ENCODE measurements at places on chromosomes 6 and 20.
A peak's percentile ranks its signal among the peaks of the same experiment; 100 is the strongest.

GRCh38 chr20:36040571-36040970 is 72.2 kb downstream of the CNBD2 start:
- DNase-seq, result no peak

DNA sequence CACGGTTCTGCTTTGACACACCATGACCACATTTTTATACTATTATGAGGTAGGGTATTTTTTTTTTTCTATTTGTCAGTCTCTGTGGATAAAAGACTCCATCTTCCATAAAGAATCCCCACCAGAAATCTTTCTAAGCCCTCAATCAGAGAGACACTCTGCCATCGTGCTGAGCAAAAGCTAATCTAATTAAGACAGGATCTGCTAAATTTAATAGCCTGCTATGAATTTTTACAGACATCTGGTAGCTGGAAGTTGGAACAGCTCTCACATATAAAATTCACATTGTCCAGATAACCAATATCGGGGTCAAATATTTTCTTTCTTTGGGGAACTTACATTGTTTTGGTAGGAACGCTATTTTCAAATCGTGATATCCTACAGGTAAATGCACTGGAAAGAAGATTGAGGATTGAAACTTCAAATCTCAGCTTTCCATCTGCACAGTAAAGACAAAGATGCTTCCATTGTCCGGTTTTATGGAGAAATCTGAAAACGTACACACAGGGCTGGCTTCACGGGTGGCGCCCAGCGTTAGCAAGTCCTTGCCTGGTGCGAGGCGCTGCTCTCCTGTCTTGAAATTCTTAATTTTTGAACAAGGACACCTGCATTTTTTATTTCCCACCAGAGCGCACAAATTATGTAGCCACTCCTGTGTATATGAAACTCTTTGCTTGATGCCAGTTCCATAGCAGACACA is 573.8 kb upstream of the NOX3 start:
- DNase-seq, result no peak

GRCh38 chr20:51514249-51514648 is 28.3 kb downstream of the NFATC2 start:
- no peak for DNase-seq

DNA sequence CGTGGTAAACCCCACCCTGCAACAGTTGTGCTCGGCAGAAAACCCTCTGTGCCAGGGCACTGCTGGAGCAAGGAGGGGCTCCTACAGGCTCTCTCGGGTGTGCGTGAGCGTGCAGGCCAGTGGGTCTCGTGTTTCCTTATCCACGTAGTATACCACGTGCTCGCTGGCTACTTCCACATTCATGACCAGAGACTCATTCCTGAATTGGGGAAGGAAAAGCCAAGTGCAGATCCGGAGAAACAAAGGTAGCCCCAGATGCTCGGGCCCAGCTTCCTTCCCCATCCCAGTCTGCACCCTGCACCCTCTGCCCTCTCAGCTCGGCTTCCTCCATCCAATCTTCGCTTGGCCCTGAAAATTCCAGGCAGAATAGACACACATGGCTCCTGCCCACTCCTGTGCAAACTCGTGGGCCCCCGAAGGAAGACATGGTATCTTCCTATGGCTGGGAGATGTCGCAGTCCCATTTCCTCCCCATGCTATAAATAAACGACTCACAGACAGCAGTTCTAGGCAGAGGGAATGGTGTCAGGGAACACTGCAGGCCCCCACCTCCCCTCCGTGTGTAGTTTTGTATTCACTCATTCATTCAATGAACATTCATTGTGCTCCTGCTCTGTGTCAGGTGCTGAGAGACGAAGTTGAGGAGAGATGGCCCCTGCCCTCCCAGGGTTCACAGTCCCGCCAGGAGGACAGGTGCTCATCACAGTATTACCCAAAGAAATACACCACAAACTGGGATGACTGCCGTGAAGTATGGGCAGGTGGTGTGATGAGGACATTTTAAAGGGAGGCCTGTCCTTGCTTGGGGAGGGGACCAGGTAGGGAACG is 29.6 kb downstream of the NPEPL1 start:
- no peak for DNase-seq

GRCh38 chr20:53974785-53975555 is 95.4 kb downstream of the BCAS1 start:
- DNase-seq, result no peak

- DNase-seq, result no peak
These were observed 109.6 kb upstream of the FRMD1 start for GRCh38 chr6:168188369-168189199.

DNA sequence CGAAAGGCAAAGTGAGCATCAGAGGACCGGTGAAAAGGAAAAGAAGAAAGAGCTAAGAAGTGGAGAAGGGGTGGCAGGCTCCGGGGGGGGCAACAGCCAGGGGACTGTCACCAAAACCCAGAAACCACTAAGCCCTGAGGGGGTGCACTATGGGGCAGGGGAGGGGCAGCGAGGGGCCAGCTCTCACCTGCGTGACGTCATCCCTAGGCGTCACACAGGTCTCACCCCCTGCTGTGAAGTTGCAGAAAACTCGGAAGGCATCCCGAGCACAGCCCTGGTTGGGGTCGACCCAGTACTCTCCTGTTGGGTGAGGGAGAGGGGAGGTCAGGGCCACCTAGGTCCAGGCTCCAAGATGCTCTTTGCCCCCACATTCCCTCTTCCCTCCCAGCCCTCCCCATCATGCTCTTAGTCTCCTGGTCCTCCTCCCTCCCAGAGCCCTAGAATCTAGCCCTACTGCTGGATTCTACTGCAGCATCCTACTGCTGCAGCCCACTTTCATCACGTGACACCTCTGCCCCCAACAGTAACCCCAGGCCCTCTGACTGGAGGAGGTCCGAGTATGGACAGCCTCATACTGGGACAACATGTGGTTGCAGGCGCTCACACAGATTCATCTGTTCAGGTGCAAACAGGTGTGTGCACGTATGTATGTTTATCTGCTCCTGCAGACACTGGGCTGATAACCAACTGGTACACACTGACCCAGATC is 27.4 kb downstream of the COL11A2 start:
- DNase-seq, result no peak

DNA sequence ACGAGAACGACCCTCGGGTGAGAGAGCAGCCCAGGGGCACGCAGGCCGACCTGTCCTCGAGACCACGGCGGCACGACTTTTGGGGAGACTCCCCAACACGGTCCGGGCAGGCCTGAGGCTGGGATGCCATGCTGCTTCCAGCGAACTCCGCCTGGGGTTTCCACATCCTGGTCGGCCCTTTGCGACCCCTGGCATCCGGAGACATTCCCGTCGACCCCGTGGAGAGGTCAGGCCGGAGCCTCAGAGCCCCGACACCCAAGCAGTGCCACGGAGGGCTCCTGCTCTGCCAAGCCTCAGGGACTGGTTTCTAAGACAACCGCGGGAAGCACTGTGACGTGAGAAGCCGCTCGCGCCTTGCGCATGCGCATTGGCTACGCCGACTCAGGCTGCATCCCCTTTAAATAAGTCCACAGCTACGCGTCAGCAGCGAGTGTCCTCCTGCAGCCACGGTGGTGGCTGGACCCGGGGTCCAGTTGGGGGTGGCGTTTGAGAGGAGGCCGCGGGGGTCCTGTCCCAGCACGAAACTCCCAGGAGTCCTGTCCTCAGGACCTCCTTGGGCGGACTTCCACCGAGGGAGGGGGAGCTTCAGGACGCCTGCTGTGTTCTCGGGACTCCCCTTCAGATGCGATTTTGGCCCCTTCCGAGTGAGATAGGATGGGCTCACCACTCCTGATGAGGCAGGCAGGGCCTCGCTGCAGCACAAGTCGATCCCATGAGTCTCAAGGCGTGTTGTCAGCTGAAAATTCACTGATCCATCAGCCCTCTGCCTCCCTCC is 1089.3 kb upstream of the DEFB115 start:
- DNase-seq, result no peak

DNA sequence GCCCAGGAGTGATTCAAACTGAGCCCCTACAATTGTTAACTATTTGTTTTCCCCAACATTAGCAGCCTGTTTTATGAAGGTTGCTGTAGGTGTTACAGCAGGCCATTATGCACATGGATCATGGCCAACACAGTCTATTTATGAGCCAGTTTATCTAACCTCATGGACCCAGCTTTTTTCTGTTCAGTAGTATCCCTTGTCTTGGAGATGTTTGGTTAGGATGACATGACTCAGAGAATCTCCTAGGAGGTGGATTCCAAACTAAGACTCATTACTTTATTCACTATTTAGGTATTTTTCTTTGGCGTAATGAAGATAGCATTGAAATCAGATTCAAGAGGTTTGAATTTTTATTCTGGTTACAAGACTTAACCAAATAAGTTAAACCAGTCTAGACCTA is 62.8 kb upstream of the TFB1M start:
- DNase-seq, result peak; percentile 72

DNA sequence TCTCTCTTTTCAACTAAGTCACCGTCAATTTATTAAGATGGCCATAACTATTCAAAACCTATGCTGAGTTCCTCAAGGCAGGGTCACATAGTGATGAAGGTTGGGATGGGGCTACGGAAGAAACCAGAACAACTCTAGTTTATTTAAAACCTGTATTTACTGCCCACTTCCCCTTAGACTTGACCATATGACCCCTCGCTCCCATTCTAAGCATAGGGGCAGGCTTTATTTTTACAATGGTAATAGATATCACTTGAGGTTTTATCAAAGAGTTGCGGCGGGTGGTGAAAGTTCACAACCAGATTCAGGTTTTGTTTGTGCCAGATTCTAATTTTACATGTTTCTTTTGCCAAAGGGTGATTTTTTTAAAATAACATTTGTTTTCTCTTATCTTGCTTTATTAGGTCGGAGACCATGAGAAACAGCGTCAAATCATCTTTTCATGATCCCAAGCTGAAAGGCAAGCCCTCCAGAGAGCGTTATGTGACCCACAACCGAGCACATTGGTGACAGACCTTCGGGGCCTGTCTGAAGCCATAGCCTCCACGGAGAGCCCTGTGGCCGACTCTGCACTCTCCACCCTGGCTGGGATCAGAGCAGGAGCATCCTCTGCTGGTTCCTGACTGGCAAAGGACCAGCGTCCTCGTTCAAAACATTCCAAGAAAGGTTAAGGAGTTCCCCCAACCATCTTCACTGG is 5.5 kb downstream of the EDN1 start:
- no peak for DNase-seq

DNA sequence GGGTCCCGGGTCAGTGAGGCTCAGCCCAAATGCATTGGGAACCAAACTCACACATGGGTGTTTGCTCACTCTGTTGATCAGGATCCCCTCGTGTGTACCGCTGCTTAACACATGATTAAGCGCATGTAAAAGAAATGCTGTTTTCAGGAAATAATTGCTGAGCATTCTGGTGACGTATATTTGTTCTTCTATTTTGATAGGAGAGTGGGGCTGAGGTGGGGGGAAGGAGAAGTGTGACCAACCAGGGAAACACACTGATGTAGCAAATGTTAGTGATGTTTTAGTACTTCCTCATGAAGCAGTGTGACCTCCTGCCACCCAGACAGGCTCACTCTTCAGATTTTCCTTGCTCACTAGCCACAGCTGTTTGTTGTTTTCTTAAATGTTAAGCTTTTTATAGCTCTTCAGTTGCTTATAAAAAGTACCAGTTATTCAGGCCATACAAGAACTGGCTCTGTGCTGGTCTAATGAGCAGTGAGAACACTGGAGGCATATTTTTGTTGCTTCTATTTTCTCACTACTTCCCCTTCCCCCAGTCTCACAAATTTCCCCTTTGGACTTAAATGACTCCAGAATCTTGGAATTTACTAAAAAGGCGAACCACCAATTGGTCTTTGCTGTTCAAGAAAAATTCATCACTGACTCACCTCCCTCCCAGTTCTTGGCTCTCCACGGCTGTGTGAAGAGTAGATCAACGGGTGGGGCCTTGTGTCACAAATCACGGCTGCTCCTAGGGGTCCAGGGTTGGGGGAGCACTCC is 79.2 kb upstream of the BACH2 start:
- peak; percentile 81 for DNase-seq

GRCh38 chr6:138502546-138502945 is 3.3 kb upstream of the NHSL1 start:
- DNase-seq, result no peak

GRCh38 chr6:1604158-1605003 is 5.3 kb upstream of the FOXC1 start:
- no peak for DNase-seq

GRCh38 chr6:18306977-18307376 is 42.6 kb upstream of the DEK start:
- peak; percentile 62 for DNase-seq

DNA sequence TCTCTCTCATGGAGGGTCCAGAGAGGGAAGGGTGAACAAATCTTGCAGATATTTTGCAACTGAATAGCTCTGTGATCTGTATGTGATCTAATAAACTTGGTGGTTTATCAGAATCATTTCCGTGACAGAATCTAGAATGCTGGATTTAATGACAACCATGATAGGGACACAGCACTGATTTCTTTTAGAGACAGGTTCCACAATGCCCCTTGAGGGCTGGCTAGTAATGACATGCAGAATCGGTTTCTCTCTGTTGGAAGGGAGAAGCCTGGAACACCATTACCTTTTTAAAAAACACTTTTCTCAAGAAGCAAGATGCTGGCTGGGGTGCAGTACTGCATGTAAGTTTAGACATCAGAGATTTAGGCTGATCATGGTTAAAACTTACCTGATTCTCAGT is 313.4 kb downstream of the CDH26 start:
- DNase-seq, result no peak

GRCh38 chr6:30480536-30481156 is 8.7 kb upstream of the HLA-E start:
- DNase-seq, result no peak

- DNase-seq, result no peak
These were observed 34.0 kb upstream of the BMP6 start for GRCh38 chr6:7691675-7692452.

DNA sequence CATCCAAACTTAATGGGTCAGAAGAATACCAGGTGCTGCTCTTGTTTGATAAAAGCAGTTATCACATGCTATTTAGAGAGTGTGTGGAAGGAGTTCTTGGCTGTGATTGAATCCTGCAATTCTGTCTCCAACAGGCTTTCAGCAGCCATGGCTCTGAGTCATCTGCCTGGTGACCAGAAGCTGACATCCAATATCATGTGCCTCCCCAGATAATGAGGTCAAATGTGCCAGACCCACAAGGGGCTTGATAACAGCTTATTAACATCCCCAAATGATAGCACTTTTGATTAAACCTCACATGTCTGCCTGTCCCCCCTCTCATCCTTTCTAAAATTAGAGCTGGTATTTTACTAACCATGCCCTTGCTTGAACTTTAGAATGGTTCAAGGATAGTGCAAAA is 175.7 kb upstream of the PLN start:
- no peak for DNase-seq

DNA sequence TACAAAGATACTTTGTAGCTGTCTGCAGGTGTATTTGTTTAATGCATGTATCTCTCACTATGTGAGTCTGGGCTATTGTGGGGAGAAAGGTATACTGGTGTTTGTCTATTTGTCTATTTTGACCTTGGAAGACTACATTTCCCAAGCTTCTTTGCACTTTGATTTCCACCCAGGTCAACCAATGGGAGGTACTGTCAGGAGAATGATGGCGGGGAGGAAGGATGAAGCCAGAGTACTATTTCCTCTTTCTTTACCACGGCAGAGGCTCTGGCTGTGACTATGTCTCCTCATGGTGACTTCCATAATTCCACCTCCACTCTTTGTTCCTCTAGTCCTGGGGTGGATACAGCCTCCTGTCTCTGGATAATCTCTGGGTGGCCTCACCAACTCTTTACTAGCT is 23.1 kb downstream of the LBP start:
- no peak for DNase-seq

- DNase-seq, result no peak
These were observed 606 bp downstream of the ID4 start for GRCh38 chr6:19837511-19838441.

GRCh38 chr20:52614051-52614863 is 357.9 kb upstream of the TSHZ2 start:
- DNase-seq, result no peak

- no peak for DNase-seq
These were observed 107.8 kb downstream of the DHX35 start for GRCh38 chr20:39069976-39070375.

- DNase-seq, result no peak
These were observed 41.7 kb upstream of the NAA20 start for GRCh38 chr20:19975436-19975799.

Data from BJ (cell line).